Stimulated activated CD4-positive, alpha-beta T cell treated with anti-CD3 and anti-CD28 coated beads, Interleukin-2, amount 100 ng/mL, for 4 hours (primary cell): ENCODE measurements at places on chromosomes 7 and 10.

- no peak for DNase-seq
These were observed 9.3 kb downstream of the TCAF1 start for GRCh38 chr7:143892527-143893300.

- no peak for DNase-seq
These were observed 165.8 kb downstream of the TCERG1L start for GRCh38 chr10:131145756-131146155.

DNA sequence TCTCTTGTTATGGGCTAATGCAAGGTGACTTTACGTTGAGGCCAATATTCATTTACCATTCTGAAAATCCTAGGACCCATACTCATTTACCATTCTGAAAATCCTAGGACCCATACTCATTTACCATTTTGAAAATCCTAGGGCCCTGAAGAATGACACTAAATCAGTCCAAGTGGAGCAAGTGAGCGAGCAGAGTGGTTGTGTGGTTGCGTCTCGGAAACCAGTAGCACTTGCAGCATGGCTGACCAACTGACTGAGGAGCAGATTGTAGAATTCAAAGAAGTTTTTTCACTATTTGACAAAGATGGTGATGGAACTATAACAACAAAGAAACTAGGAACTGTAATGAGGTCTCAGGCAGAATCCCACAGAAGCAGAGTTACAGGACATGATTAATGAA is 6.9 kb downstream of the SAR1A start:
- no peak for DNase-seq

GRCh38 chr10:4945766-4946717 is 17.2 kb upstream of the AKR1C1 start:
- DNase-seq = no peak

DNA sequence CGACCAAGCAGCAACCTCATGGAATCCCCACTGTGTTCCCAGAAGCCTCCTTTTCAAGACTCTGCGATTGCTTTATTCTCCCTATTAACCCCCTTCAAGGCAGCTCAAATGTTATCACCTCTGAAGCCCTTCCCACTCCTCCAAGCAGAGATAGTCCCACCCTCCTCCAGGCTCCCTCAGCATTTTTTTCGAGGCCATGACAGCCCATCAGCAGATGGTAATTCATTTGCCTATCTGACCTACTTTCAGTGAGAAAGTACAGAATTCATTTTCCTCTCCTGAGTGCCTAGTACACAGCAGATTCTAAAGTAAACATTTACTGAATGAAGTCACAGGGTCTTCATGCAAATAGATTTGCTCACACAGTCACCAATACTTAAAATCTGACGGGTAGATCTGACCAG is 47.8 kb downstream of the HERPUD2 start:
- DNase-seq = no peak

DNA sequence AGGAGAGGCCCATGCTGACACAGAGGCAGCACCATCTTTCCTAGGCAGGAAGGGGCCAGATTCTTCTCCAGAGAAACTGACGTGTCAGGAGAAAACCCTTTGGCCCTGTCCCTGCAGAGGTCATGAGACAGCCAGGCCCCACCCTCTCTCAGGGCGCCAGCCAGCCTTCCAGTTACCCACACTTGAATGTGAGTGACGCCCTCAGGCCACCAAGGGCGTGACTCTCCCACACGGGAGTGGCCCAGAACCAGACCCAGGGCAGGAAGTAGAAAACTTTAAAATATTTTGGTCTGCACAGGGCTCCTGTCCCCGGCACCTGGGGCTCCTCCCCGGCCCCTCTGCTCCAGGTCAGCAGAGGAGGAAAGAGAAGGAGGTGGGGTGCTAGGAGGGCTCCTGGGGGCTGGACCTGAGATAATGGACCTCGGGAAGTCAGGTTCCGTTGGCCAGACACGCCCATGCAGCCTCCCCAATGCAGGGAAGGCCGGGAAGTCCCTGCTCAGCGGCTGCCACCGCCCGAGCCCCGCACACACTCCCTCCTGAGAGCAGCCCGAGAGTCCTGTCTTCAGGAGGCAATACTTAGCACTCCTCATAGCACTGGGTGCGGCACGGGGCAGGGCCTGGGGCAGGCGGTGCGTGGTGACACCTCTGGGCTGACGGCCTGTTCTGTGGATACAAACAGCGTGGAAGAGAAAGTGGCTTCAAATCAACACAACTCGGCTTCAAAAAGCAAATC is 67.0 kb upstream of the CFAP46 start:
- no peak for DNase-seq

DNA sequence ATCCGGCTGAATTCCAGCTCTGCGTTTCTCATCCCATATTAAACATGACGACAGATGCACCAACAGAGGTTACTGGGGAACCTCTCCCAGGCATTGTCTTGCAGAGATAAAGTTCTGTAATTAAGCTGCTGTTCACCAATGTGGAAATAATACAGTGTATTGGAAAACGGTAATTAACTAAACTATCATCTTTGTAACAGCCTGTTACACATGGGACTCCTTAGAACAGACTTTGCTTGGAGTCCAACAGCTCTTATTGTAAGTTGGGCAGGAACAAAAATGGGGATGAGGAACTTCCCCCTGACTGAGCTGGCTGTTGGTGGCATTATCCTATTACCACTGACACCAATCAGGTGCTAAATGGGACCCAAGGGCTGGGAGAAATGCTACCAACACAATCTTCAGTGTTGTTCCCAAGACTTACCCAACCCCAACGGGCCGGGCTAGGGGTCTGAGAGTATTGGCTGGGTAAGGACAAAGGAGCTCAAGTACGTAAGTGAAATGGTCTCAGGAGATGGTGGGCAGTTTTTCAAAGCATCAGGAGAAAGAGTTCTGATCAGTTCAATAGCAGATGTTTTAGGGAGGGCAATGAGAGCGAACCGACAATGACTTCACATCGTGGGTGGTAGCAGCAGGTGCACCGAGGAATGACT is 759.4 kb downstream of the GRID1 start:
- no peak for DNase-seq

- DNase-seq = no peak
These were observed 62.7 kb downstream of the CUZD1 start for GRCh38 chr10:122782911-122783310.

DNA sequence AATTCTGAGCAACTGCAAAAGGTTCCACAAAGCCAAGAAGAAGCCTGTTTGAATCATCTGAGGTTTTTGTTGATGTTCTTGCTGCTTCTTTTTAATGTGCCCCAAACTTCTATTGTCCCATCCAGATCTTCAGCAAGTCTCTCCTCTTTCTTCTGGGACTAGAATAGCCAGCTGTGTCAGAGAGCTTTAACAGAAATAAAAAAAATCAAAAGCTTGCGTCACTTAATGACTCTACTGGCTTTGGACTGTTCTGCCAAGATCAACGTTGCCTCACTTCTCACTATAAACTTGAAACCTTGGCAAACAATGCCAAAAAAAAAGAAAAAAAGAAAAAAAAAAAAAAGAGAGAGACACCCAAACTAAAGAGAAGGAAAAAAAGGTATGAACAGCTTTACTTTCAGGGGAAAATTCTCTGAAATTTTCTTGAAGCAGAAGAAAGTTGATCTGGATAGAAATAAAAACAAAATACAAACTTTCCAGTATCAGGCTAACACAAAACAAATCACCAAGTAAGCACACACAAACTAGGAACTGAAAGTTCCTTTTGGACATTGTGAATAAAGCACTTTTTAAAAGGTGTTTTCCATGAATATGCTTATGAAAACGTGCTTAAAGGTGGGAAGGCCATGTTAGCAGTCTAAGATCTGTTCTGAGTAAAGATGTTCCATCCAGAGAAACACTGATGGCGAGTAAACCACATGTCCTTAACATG is 14.8 kb downstream of the USP54 start:
- no peak for DNase-seq

GRCh38 chr7:155590215-155591018 is 44.1 kb upstream of the CNPY1 start:
- no peak for DNase-seq

GRCh38 chr7:158919686-158920085 is 63.3 kb downstream of the DYNC2I1 start:
- DNase-seq = no peak

- no peak for DNase-seq
These were observed 645 bp upstream of the COPG2 start for GRCh38 chr7:130669085-130669700.

DNA sequence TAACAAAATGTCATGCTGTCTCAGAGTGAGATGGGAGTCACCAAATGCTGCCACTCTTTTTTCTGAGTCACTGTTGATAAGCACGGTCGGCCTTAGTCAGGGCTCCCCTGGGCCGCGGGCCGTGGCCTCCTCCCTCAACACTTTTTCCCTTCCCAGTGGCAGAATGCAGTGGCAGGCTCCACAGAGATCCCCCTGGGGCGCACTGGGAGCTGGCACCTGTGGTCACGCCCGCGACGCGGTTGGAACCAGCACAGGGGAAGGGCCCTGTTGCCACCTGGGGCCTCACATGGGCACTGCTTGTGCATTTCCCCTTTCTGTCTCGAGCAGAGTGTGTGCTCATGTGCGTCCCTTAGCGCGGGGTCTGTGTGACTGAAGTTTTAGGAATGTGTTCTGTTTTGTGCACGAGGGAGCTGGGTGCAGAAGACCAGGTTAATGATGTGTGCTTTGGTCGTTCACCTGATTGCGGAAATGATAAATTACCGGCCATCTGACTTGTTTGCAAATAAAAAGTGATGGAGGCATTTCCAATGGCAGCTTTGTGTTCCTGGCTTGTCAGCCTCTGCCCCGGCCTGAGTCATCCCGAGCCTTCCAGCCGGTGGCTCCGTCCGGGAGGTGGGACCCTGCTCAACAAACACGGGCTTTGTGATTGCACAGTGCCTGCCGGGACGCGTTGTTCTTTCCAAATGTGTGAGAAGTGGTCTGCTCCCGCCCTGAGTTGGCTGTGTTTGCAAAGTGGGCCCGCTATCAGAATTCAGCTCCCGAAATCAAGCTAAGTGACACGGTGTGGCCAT is 100.7 kb downstream of the NKX6-2 start:
- DNase-seq = no peak

DNA sequence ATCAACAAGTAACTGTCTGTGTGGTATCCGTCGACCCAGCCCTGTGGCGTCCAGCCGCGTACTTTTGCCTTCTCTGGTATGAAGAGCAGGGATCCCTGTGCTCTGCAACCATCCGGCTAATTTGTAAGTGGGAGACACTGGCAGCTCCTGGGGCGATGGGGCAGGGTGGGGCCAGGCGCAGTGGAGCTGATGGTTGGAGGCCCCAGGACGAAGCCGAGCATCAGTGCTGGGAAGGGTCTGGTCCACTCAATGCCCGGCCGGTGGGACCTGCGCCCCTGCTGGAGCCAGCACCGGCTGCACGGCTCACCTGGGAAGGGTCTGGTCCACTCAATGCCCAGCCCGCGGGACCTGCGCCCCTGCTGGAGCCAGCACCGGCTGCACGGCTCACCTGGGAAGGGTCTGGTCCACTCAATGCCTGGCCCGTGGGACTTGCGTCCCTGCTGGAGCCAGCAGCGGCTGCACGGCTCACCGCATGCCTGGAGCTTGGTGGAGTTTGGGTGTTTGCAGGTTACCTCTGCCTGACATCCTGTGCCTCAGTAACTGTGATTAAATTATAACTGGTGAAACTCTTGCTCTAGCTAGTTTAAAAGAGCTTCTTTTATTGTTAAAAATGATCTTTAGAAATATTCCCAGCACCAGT is 96.1 kb downstream of the NKX6-2 start:
- DNase-seq = no peak

DNA sequence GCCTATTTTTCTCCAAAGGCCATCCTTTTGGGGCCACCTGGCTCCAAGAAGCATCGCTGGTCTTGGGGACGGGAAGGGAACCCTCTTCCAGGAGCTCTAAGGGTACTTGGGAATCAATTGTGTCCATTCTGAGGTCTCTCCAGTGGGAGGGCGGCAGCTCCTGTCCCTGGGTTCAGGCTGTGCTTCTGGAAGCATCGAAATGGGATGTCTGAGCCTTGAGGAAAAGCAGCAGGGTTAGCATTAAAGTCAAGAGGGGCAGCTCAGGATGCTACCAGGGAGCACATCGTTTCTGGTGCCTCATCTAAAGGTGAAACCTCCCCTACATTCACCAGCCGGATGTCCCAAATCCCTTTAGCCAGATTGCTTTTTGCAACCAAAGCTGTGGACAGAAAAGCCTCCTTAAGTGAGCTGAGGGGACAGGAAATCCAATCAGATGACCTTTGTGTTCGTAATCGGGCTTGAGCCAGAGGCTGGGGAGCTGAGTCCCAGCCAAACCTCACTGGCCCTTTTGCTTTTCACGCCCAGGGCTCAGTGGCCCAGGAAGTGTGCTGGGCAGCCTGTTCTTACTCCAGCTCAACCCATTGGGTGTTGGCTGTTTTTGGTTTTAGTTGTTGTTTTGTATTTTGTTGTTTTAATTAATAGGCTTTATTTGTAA is 88.8 kb upstream of the ANLN start:
- no peak for DNase-seq

DNA sequence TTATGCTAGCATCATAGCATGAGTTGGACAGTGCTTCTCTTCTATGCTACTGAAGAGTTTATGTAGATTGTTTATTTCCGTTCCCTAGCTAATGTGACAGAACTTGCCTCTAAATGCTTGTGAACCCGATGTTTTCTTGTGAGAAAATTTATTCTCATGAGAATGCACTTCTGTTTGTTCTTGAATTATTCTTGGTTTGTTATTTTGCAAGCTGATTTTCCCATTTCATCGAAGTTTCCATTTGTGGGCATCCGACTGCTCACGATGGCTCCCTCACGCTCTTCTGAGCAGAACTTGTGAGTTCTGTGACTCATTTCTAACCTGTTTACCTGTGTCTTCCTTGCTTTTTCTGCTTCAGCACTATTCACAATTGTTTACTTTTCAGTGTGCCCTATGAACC is 59.9 kb downstream of the WDFY4 start:
- DNase-seq = no peak

- DNase-seq = no peak
These were observed 546.7 kb downstream of the MAGI2 start for GRCh38 chr7:78906735-78907134.

DNA sequence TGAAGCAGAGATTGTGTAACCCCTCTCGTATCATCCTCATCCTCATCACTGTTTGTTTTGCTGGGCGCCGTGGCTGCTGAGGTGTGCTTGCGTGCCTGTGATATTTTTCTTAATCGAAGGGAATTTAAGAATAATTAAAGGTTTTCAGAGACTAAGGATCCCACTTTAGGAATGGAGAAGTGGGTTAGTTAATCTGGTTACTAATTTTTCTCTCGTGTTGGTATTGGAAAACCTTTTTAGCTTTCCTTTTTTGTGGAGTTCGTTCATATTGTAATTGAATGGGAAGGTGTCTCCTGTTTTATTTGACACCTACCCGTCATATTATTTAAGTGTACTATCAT is 1.3 kb downstream of the UBN2 start:
- DNase-seq = no peak

- no peak for DNase-seq
These were observed 45.5 kb downstream of the UBE2H start for GRCh38 chr7:129907122-129907736.

DNA sequence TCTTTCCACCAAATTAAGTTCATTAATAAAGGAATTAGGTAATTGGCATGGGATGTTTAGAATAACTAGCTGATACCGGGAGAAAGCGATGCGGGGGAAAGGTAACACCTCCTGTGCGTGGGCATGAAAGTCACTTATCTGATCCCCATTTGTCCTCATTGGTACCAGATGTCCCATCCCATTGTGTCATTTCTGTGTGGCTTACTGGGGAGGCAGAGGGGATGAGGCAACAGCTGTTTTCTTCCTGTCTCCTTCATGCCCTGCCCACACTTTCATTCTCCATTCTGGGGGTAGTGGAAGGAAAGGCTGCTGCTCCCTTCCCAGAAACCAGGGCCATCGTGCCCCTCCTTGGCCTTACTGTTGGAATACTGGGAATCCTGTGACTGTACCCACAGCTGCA is 27.1 kb downstream of the EEPD1 start:
- DNase-seq = no peak
